ENCODE measurements at places on chromosomes 5 and 9.

DNA sequence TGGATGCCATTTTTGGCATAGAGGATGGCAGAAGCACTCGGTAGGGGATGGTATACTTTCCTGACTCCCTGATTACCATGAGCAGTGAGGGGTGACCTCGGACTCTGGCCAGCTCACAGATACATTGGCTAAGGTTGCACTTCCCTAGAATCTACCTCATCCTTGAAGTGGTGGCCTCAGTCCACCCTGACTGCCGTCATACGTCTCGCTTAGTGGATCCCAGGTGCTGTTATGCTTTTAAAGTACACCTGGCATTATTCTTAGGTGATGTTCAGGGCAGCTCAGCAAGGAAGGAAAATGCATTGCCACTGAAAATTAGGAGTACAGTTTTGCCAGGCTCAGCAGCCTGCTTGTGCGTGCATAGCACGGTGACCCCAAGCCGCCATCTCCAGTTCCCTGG, 87.3 kb downstream of the SYK start:
- no peak for DNase-seq

- DNase-seq = no peak
These were observed 214.9 kb upstream of the DAB2 start for GRCh38 chr5:39639618-39640089.

DNA sequence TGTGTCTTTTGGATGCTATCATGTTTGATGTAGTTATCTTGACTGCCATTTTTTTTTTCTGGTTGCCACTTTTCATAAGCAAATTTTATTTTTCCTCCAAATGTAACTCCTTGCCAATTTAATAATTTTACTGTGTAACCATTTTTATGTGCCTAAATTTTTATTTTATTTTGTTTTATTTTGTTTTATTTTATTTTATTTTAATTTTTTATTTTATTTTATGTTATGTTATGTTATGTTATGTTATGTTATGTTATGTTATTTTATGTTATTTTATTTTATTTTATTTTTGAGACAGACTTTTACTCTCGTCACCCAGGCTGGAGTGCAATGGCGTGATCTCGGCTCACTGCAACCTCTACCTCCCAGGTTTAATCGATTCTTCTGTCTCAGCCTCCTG, 107.8 kb upstream of the DHFR start:
- no peak for DNase-seq

- DNase-seq = no peak
These were observed 7.9 kb upstream of the ADGRD2 start for GRCh38 chr9:124442379-124442778.

DNA sequence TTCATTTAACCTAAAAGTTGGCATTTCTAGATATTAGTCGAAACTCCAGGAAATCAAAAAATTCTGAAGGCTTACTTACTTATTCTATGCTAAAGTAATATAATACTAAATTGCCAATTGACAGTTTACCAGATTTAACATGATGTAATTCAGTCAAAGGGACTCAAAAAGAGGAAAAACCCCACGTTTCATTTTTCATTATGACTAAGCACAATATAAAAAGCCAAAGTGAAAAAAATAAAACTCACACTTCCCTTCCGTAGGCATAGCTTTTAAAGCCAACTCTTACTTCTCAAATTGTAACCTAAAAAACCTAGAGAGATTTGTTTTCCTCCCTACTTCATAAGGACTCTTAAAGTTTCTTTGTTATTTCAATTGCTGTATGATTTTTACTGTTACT, 146.6 kb downstream of the RAPGEF6 start:
- DNase-seq = peak; percentile 16

DNA sequence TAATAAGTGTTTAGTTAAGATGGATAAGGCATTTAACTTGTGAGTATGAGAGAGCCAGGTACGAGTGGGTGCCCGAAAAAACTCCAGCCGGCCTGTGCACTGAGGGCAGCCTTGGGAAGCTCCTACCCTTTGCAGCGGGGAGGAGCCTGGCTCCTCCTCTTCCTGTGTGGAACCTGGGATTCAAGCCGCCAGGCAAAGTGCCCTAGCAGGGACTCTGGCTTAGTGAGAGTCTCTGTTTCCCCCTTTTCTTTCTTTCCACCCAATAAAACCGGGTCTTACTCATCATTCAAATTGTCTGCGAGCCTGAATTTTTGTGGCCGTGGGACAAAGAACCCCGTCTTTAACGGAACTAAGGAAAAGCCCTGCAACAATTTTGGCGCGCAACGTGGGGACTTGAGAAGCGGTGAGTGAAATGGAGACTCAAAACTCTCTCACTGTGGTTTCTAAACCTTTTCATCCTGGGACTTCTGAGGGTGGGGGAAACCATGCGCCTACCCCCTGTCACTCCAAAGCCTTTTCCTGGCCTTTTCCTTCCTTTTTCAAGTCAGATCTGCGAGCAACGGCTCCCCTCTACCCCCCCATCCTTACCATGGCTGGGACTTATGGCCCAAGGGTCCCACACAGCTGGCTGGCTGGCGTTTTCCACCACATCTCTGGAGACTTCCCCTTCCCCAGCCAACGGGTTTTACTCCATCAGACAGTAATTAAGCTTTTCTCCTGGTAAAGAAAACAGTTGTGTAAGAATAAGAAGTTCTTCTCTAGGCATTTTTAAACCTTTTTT, 535.7 kb upstream of the ACO1 start:
- no peak for DNase-seq

DNA sequence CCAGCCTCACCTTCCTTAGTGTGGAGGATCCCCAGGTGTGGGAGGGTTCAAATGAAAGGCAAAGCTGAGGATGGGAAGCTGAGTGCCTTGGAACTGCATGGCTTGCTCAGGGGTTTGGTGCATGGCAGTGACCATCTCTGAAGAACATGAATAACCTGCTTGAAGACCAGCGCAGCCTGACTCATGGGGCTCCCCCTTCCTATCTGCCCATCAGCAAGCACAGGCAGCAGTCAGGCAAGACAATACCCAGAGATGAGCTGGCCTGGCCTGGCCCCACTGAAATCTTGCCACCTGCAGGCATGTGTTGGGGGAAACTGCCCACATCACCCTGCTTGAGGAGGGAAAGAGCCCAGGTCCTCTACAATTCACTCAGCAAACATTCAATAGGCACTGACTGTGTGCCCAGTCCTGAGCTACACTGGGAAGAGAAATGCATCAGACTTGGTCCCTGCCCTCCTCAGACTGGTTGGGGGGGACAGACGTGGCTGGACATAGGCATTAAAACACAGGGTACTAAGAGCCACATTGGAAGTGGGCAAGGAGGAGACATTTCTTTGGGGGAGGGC, 105.0 kb upstream of the ALDH1B1 start:
- no peak for DNase-seq

DNA sequence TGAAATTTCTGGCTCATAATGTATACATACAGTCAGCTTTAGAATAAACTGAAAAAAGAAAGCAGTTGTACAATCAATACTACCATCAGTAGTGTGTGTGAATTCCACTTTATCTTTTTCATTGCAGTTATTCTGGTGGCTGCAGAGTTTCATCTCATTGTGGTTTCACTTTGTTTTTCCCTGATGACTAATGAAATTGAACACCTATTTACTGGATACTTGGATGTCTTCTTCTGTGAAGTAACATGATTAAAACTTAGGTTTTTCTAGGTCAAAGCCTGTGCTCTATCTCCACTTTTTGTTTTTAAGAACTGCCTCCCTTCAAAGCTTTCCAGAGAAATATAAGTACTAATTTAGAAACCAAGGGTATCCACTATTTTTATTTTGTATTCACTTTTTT, 174.3 kb downstream of the TRPM3 start:
- no peak for DNase-seq

DNA sequence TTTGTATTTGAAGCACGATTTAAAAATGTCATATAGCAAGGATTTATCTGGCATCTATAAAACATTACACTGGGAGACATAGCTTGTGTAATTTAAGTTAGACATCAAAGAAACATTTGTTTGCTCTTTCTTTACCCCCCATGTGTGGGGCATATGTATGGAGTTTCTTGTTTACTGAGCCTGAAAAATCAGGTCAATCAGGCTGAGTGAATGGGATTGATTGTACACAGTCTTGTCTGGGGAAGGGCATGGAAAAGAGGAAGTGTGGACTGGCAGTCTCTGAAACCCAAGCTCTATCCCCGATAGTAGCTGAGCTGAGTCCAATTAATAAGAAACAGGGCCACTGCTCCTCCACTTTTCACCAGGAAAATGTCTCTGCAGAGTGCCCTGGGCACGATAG, 49.4 kb downstream of the SLC46A2 start:
- DNase-seq = peak; percentile 6

Data from AML-193 (cell line).